ENCODE measurements at places on chromosomes 5 and 9. TPM values are rescaled to one million over a fixed set of nuclear protein-coding genes. Genes with fewer than 3 reads are reported as not detected.

The TLX3 gene
- total RNA-seq = not detected

The ENG gene
- total RNA-seq = 32.2 TPM

- no peak for DNase-seq
These were observed 60.6 kb downstream of the PCDH1 start for GRCh38 chr5:141817631-141818030.

GRCh38 chr9:91515074-91515687, 91.5 kb upstream of the NFIL3 start:
- DNase-seq = peak; percentile 60

- DNase-seq = peak; percentile 19
These were observed 38.4 kb downstream of the AGTPBP1 start for GRCh38 chr9:85703398-85703797.

Measured in mammary epithelial cell (primary cell).